ENCODE measurements at places on chromosomes 16 and 17.
A peak's percentile ranks its signal among the peaks of the same experiment; 100 is the strongest.

DNA sequence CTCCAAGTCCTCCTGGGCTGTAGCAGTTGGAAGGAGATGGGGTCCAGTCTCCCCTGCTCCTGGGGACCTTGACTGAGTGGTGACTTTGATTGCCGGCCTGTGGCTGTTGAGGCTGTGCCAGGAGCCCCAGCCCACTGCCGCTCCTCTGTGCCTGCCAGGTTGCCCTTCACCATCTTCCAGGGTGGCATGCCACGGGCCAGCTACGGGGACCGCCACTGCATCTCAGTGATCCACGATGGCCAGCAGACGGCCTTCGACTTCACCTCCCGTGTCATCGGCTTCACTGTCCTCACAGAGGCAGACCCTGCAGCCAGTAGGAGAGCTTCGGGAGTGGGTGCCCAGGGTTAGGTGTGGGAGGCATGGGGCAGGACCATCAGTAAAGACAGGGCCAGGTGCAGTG, 23.4 kb upstream of the MYO15B start:
- no peak for DNase-seq

DNA sequence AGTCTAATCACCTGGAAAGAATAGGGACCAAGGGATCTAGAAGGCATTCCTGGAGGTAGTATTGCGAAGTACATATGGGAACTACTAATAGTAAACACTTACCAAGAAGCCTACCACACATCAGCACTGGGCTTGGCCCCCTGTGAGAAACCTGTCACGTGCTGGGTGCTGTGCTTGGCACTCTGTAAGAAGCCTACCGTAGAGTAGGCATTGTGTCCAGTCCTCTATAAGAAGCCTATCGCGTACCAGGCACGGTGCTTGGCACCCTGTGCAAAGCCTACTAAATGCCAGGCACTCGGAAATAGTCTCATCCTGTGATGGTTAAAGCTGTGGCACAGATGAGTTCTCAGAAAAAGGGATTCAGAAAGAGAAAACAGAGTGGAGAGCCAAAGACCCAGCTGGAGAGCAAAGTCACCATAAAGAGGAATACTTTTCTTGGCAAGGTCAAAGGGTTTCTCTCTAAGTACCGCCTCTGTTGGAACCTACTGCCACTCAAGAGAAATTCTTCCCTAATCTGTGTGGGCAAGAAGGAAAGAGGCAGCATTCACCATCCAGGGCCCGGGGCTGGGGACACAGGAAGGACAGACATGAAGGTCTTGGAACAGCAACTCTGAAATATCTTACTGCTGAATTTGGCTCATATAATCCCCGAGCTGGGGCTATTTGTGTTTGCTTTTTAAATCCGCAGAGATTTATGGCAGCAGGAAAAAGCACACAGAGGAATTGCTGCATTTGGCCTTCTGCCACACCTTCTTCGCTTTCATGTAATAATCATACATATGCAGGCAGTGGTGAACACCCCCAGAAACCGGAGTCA, 81.8 kb downstream of the VAT1L start:
- DNase-seq = no peak

DNA sequence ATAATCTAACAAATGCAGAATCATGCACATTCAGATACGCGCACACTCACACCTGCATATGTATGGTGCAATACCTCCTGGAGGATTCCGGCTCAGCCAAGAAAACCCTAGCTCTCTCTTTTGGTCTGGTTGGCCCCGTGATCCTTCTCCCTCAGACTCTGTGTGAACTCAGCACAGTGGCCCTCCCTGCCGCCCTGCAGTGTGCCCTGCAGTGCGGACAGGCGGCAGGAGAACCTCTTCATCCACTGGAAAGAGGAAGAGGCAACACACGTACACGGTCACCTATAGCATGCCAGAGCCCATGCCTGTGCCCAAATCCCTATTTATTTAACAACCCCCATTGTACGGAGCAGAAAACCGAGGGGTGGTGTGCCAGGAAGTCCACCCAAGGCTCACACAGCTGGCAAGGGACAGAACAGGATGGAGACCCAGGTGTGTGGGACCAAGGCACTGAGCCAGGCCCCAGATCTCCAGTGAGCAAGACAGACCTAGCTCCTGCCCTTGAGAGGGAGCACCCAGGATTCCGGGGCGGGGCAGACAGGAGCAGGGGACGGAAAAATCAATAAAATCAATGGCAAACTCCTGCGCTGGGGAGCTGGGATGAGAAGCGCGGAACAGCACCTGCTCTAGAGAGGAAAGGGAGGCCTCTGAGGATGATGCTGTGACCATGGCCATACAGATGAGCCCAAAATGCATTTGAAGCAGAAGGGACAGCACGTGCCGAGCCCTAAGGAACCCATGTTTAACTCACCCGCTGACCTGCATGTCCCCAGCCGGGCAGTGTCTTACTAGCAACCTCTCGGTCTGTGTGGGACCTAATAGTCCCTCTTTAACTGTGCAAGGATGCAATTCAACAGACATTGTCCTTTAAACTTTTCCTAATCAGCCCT, 54.7 kb upstream of the CIBAR2 start:
- DNase-seq = no peak

GRCh38 chr17:14352136-14352535, 51.3 kb downstream of the HS3ST3B1 start:
- DNase-seq = no peak

GRCh38 chr16:50868577-50868976, 126.7 kb downstream of the CYLD start:
- no peak for DNase-seq

- DNase-seq = no peak
These were observed 5.9 kb upstream of the SPPL2C start for GRCh38 chr17:45838751-45839295.

DNA sequence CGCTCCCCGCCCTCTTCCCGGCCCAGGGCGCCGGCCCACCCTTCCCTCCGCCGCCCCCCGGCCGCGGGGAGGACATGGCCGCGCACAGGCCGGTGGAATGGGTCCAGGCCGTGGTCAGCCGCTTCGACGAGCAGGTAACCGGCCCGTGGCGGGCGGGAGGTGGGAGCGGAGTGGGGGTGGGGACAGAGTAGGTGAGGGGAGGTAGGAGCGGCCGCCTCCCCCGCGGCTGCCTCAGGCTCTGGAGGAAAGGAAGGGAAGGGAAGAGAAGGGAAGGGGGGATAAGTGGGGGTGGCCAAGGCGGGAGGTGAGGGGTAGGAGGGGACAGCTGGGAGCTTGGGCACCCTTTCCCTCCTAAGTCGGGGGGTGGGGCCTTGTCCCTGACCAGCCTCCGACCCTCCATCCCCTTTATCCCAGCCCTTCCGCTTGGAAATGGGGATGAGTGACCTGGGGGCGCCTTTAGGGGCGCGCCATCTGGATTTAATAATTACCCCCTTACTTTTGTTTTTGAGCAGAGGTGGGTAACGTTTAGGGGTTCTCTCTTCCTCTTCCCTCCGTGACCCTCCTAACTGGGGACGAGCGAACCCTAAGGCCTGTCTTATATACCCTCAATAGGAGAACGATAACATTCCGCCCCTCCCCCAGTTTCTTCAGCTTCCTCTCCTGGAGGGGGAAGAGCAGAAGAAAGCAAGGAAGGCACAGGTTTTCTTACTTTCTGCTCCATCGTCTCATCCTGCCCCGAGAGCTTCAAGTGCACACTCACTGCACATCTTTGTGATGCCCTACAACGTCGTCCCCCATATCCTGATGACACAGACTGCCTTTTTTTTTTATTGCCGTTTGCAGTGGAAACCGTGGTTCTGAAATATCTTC, 694 bp downstream of the NF1 start:
- peak; percentile 17 for DNase-seq

GRCh38 chr17:4548061-4548461, 7.1 kb downstream of the MYBBP1A start:
- no peak for DNase-seq

DNA sequence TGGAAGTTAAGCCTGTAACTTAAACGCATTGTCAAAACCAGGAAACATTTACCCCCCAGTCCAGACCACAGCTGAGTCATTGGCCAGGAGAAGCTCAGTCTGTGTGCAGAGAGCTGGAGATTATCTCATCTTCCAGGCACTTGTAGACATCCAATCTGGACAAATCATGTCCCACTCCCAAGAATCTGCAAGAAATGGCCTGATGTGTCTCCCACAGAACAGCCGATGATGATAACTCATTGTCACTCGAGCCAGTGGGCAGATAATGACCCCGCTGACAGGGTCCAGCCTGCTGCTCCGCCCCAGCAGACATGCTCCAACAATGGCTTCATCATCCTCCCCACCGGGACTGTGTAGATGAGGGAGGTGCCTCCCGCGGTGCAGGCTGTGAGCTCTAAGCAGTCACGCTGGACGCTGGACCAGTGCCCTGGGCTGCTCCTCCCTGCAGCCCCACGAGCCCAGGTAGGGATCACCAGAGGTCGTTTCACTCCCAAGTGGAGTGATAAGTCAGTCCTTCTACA, 322.5 kb downstream of the C16orf95 start:
- DNase-seq = no peak

- no peak for DNase-seq
These were observed 5.3 kb upstream of the NUDT16L1 start for GRCh38 chr16:4687946-4688673.

GRCh38 chr17:29007860-29008455, 2.1 kb upstream of the SEZ6 start:
- no peak for DNase-seq

DNA sequence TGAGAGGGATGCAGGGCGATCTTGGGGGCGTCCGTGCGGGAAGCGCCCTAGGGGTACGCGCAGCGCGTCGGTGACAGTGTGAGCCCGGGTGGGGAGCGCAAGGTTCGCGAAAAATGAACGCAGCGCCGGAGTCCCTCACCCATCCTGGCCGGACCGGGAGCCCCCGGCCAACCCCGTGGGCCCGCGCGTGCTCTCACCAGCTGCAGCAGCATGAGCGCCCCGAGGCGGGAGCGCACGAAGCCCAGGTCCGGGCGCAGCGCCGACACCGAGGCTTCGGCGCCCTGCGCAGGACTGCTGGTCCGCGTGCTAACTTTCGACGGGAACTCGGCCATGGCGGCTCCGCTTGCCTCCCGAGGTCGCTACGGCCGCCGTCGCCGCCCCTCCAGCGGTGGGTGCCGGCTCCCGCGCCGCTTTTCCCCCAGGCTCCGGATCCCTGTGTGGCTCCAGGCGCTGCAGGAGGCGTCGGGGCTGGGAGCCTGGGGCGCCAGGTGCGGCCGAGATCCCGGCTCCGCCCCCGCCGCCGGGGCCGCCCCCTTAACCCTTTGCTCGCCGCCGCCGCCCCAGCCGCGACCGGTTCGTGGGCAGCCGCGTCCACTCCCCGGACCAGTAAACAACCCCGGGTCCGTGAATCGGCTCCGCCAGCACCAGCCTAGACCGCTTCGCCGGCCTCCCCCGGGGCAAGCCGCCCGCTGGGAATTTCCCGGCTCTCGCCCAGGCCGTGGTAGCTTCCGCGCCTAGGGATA, at the start of gene PLLP:
Gene PLLP, minus strand, starts transcription at position 464 of the 743 bp plus-strand sequence. Its CDS starts 132 bp downstream, at position 332.
- peak; percentile 48 for DNase-seq

GRCh38 chr17:2835780-2836179, 39.5 kb downstream of the RAP1GAP2 start:
- no peak for DNase-seq

DNA sequence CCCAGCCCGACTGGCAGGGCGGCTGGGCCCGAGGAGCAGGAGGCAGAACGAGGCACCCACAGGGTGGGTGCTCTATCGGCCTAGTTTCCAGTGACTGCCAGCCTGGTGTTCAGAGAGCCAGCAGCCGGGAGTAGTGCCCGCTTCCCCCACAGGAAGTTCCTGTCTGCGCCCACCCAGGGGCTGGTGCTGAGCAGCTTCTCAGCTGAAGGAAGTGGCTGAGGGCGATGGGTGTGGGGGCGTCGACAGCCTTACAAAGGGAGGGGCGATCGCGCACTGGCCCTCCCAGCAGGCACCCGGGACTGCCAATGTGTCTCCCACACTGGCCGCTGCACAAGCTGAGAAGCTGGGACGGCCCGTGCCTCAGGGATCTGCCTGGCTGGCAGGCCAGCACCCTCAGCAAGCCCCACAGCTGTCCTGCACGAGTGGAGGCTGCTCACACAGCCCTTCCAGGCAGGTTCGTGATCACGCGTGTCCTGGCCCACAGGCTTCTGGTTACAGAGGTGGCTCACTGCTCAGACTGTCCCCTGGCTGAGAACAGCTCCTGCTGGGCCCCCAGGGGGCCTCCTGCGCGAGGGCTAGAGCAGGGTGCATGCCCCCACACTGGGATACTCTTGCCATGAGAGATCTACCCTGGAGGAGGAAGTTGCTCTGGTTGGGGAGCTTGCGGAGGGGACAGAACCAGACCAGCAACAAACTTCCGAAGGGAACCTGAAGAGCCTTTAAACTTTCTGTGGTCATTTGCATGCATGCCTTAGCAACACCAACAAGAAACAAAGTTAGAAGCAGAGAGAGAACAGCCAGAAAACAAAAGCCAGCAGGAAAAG, 2.5 kb downstream of the RNF166 start:
- peak; percentile 53 for DNase-seq

GRCh38 chr17:71511266-71511995, 609.4 kb upstream of the SOX9 start:
- no peak for DNase-seq

GRCh38 chr17:79804856-79805696, 8.2 kb upstream of the CBX8 start:
- no peak for DNase-seq

- DNase-seq = peak; percentile 65
These were observed 42.4 kb upstream of the MRPS23 start for GRCh38 chr17:57892146-57892819.

DNA sequence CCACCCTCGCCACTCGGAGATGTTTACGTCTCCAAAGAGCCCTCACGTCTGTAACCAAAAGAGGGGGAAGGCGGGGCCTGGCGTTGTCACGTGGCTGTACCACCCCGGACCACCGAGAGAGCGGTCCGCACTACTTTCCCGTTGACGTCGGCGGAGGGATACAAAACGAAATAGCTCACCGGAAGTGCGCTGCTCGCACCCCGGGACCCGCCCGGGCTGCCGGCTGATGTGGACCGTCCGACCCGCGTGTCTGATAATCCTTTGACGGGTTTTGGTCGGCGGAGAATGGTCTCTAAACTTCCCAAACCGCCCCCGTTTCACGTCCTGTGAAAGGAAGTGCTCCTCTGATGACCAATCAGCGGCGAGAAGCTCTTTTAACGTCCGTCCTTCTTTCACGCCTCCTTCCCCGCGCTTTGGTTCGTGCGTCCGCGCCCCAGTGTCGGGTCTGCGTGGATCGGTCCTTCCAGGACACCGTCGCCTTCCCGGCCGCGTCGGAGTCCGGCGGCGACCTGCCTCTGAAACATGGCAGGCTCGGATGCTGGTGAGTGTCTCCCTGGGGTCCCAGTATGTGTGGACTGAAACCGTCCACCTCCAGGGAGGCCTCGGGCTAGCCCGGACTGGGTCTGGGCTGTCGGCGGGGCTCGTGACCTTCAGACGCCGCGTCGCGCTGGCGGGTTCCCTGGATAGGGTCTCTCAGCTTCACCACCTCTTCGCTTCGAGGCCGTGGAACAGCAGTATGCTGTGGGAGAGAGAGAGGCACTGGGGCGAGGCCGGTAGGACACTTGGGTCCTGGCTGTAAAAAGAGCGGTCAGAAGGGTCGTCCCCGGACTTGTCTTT, at the start of gene CEP95:
Gene CEP95, plus strand, starts transcription at position 402 of the 837 bp plus-strand sequence. Its CDS starts 121 bp downstream, at position 523.
- DNase-seq = peak; percentile 95

GRCh38 chr17:64687961-64688360, 25.9 kb upstream of the SMURF2 start:
- DNase-seq = no peak

DNA sequence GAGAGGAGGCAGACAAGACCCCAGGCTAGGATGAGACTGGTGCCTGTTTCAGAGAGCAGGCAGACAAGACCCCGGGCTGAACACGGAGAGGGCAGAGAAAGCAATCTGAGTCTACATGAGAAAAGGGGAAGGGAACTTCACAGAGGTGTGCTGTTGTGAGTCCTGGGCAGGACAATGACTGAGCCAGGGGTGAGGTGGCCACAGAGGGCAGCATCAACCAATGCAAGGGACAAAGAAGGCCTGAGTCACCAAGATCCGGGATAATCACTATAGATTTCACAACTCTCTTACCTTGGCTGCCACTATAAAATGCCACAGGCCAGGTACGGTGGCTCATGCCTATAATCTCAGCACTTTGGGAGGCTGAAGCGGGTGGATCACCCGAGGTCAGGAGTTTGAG, 89.0 kb downstream of the SLC39A11 start:
- no peak for DNase-seq
